ENCODE measurements at places on chromosomes 7 and 10.
A peak's percentile ranks its signal among the peaks of the same experiment; 100 is the strongest.

GRCh38 chr10:26681076-26681475 lies 16.4 kb upstream of the PDSS1 start:
- H3K27me3 ChIP-seq, result no peaks in the 10 kb centered on the region
- no peak overlapping the region for H3K27ac ChIP-seq
- peaks cover 21% of the 10 kb centered on the region for H3K4me1 ChIP-seq
- H3K4me3 ChIP-seq, result no peak overlapping the region
- DNase-seq, result no peak
- no peaks in the 10 kb centered on the region for H3K36me3 ChIP-seq

GRCh38 chr7:121436136-121436535 lies 40.0 kb upstream of the FAM3C start:
- H3K4me1 ChIP-seq, result peaks cover 47% of the 10 kb centered on the region
- no peak overlapping the region for H3K4me3 ChIP-seq
- no peak overlapping the region for H3K27ac ChIP-seq
- no peaks in the 10 kb centered on the region for H3K27me3 ChIP-seq

GRCh38 chr7:11480143-11480542 lies 351.9 kb downstream of the THSD7A start:
- no peaks in the 10 kb centered on the region for H3K36me3 ChIP-seq
- no peak overlapping the region for H3K27ac ChIP-seq
- DNase-seq, result no peak
- H3K4me1 ChIP-seq, result no peaks in the 10 kb centered on the region

DNA sequence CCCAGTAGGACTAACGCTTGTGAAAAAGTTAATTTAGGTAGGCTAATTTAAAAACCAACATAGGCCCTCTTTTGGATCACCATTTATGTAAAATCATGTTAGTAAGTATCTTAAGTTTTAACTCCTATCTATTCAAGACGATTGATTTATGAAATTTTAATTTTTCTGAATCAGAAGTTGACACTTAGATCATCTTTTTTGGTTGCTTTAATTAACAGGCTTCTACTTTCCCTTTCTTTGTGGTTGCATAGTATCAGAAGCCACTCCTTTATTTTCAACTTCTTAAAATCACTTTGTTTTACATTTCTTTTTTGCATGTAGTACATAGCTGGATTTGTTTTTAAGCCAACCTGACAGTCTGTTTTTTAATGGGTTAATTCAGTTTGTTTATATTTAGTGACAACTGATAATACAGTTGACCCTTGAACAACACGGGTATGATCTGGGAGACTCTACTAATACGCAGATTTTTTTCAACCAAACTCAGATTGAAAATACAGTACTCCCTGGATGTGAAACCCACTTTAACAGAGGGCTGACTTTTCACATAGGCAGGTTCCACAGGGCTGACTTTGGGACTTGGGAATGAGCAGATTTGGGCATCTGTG lies 69.7 kb upstream of the SYPL1 start:
- DNase-seq, result no peak
- peaks cover 8% of the 10 kb centered on the region for H3K4me1 ChIP-seq
- H3K4me3 ChIP-seq, result no peak overlapping the region
- no peaks in the 10 kb centered on the region for H3K36me3 ChIP-seq
- H3K27ac ChIP-seq, result no peak overlapping the region

DNA sequence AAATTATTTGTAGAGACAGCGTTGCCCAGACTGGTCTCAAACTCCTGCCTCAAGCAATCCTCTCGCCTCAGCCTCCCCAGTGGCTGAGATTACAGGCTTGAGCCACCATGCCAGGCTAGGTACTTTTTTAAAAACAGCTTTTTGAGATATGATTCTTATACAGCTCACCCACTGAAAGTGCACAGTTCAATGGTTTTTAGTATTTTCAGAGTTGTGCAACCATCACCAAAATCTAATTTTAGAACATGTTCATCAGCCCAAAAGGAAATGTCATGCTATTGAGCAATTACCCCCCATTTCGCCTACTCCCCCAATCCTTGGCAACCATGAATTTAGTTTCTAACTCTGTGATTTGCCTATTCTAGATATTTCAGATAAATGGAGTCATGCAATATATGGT lies 73.7 kb downstream of the EVX1 start:
- no peak for DNase-seq
- no peak overlapping the region for H3K4me3 ChIP-seq
- no peaks in the 10 kb centered on the region for H3K4me1 ChIP-seq
- no peak overlapping the region for H3K27ac ChIP-seq
- H3K36me3 ChIP-seq, result no peaks in the 10 kb centered on the region
- H3K27me3 ChIP-seq, result peaks cover 13% of the 10 kb centered on the region

GRCh38 chr7:77439572-77439971 lies 23.4 kb upstream of the GSAP start:
- H3K4me1 ChIP-seq, result no peaks in the 10 kb centered on the region
- H3K27me3 ChIP-seq, result peaks cover 5% of the 10 kb centered on the region
- no peak overlapping the region for H3K27ac ChIP-seq
- H3K4me3 ChIP-seq, result no peak overlapping the region
- no peak for DNase-seq

DNA sequence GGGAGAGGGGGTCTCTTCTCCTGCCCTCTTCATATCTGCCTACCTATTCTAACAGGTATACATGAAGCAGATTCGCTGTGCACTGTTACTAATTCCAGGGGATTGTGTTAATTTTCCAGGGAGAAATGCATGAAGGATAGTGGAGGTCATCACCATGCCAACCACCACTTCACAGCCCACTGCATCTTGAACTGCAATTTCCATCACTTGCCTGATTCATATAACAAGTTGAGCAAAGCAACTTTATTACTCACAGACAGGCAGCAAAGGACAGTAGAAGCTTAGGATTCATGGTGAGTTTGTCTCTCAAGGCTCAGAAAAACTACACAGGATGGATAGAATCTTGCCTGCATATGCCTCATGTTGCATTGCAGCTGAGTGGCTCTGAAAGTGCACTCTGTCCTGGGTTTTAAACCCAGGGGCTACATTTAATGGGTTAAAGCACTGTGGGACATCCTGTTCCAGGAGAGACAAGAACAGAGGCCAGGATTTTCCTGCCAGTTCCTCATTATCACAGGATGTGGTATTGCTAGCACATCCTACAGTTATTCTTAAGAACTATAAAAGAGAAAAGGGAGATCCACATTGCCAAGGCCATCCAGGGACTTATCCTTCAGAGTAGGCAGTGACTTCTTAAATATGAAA lies 136.9 kb upstream of the PRSS1 start:
- peak overlapping the region; percentile 52 for H3K27ac ChIP-seq
- no peak for DNase-seq
- H3K4me1 ChIP-seq, result peaks cover 4% of the 10 kb centered on the region
- H3K27me3 ChIP-seq, result peaks cover 22% of the 10 kb centered on the region
- H3K4me3 ChIP-seq, result no peak overlapping the region

DNA sequence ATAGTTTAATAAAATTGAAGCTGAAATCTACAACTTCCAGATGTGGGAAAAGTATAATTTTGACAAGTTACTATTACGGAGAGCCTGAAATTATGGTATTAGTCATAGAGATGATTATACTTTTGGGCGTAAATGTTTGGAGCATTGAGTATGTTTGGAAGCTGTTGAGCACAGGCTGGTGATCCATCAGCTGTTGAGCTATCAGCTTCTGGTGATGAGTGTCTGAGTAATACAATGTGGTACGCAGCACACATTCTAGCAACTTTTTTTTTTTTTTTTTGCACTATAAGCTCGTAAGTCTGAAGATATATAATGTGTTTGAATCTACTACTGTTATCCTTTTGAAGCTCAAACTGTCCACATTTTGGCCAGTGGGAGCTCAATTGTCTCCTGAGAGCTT lies 123.4 kb downstream of the ATE1 start:
- no peak overlapping the region for H3K4me3 ChIP-seq
- no peak for DNase-seq
- H3K36me3 ChIP-seq, result no peaks in the 10 kb centered on the region
- H3K27me3 ChIP-seq, result no peaks in the 10 kb centered on the region

Data from activated T-helper 1 cell treated with anti-CD3 and anti-CD28 coated beads, Interleukin-12 subunit alpha, Interleukin-12 subunit beta, Interleukin-2, Interleukin-4 antibody, amounts not matched to agents 30 ng/mL and 10 ng/mL and 1 ng/mL, durations not matched to agents 14 hours and 24 hours and 36 hours (primary cell).